ENCODE measurements at places on chromosomes 16 and 17.
A peak's percentile ranks its signal among the peaks of the same experiment; 100 is the strongest.

DNA sequence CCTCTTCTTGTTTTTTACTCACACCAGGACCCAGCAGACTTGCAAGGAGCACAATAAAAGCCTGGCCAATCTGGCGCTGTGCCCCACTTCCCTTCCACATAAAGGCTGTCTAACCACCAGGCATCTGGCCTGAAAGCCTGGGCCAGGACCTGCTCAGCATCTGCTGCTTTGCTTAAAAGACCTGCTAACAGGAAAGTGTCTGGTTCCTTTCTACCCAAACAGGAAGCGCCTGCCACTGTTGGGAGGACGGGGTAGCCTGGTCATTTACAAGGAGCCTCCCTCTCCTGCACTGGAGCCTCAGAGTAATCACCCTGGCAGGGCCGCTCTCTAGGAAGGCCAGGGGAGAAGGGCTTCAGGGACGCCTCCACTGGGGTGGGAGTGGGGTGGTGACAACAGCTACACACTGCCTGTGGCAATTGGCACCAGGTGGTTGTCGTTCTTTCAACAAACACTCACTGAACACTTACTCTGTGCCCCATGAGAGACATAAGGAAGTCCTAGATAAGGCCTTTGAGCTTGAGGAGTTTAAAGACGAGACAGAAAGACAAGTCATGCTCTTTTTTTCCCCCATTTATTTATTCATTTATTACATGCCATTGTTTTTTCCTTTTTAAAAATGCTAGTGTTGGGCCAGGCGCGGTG, 6.3 kb upstream of the MMP28 start:
- peak; percentile 11 for DNase-seq

DNA sequence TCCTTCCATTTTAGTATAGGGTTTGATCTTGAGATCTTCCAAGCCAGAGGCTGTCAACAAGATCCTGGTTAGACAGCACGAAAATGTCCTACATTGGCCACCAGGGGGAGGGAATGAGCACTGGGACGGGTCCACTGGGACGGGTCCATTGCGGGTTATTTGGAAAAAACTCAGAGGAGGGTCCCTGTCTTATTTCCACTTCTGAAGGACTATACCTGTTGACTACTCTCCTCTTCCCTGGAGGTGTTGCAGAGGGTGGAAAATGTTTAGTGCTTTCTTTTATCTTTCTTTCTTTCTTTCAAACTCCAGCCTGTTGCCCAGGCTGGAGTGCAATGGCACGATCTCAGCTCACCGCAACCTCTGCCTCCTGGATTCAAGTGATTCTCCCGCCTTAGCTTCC, 2.5 kb downstream of the TTLL6 start:
- no peak for DNase-seq

GRCh38 chr16:53925526-53925925, 221.6 kb downstream of the FTO start:
- DNase-seq = no peak

DNA sequence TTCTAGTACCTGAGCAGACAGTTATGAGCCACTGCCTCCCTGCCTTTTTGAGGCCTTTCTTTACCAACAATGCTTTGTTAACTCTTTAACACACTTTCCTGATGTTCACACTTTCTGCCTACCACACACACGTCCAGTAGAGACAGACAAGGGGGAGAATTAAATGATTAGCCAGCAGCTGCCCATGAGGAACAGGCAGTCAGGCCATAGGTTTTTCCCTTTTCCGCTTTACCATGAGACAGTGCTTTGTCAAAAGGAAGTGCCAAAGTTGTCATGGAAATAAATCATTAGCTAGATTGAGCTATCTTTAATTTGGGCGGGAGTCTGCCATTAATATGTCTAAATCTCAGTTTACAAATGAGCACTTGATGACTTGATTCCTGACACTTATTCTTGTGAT, 102.1 kb downstream of the PITPNC1 start:
- DNase-seq = no peak

- no peak for DNase-seq
Observed at GRCh38 chr17:31560616-31561235, 169.3 kb downstream of the RAB11FIP4 start.

- DNase-seq = no peak
Observed at GRCh38 chr16:89145406-89146161, 26.0 kb upstream of the CDH15 start.

DNA sequence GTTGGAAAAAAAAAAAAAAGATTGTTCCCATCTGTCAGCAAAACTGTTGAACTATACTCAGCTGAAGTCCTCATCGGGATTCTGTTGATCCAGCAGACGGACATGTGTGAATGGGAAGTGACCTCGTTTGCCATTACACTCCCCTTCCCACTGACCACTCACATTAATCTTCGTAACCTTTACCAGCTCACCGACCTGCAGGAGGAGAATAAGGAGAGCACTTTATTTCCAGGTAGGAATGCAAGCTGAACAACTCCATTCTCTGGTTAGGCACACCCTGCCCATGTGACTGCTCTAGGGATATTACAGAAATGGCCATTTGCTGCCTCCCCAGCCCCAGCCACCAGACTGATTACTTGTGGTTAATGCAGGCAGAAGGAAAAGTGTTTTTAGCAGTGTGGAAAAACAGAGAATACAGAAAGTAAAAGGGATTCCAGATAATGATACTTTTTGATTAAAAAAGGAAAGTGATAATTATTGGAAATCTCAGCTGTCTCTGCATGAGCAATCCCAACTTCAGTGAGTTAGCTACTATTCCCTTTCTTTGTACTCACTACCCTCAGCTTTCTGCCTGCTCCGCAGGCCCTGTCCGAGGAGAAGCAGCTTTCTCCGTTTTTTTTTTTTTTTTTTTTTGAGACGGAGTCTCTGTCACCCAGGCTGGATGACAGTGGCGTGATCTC, 23.6 kb upstream of the YWHAE start:
- DNase-seq = no peak

DNA sequence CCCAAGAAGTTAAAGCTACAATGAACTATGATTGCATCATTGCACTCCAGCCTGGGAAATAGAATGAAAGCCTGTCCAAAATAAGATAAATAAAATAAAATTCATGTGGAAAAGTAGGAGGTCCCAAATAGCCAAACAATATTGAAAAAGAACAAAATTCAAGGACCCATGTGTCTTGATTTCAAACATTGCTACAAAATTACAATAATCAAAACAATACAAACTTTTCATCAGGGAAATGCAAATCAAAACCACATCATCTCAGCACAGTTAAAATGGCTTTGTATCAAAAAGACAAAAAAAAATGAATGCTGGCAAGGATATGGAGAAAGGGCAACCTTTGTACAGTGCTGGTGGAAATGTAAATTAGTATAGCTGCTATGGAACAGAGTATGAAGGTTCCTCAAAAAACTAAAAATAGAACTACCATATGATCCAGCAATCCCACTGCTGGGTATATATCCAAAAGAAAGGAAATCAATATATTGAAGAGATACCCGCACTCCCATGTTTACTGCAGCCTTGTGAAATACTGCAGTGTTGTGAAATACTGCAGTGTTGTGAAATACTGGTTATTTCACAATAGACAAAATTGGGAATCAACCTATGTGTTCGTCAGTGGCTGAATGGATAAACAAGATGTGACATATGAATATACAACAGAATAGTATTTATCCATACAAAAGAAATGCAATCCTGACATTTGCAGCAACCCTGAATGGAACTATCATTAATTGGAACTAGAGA, 24.5 kb upstream of the ZNF287 start:
- no peak for DNase-seq

- no peak for DNase-seq
Observed at GRCh38 chr17:14594690-14595089, 293.8 kb downstream of the HS3ST3B1 start.

DNA sequence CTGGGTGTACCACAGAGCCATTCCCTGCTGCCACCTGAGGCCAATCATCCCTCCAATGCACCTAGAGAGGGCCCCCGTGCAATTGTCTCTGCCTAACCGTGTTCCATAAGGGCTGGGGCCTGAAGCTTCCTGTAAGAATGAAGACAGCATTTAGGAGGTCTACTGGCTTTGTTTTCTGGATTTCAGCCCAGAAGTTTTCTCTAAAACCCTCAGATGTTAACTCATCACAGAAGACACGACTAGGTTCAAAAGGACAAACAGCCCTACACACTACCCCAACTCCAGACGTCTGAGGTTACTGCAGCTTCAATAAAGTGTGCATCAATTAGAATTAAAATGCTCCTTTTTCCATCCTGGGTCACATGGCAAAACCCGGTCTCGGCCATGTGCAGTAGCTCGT, 10.8 kb upstream of the DRG2 start:
- DNase-seq = no peak

DNA sequence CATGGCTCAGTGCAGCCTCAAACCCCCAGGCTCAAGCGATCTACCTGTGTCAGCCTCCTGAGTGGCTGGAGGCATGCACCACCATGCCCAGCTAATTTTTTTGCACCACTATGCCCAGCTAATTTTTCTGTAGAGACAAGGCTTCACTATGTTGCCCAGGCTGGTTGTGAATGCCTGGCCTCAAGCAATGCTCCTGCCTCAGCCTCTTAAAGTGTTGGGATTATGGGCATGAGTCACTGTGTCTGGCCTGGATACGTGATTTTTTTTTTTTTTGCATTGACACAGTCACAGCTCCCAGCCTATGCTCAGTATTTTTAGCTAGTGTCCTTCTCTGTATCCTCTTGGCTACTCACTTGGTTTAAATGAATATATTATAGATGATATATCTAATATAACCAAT, 377.0 kb upstream of the TNRC6C start:
- DNase-seq = no peak

DNA sequence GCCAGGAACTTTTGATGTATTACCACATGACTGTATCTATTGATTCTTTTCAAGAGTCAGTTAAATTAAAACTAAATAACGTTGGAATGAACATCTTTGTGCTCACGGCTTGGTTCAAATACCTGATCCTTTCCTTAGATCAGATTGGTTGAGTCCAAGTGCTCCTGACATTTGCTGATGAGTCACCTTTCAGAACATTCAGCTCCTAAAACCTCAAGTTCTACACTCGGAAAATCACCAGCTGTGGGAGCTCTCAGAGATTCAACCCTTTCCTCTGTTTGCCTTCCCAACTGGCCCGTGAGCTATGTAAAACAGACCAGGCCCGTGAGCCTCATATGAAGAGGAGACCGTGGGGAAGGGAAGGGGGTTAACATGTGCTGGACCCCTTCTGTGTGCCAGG, 68.1 kb downstream of the RTN4RL1 start:
- DNase-seq = no peak

GRCh38 chr17:70968302-70968701, 799.0 kb downstream of the KCNJ2 start:
- no peak for DNase-seq

- no peak for DNase-seq
Observed at GRCh38 chr17:18141210-18141803, 32.8 kb downstream of the MYO15A start.

GRCh38 chr17:40565769-40566409, 617 bp upstream of the CCR7 start:
- DNase-seq = no peak

DNA sequence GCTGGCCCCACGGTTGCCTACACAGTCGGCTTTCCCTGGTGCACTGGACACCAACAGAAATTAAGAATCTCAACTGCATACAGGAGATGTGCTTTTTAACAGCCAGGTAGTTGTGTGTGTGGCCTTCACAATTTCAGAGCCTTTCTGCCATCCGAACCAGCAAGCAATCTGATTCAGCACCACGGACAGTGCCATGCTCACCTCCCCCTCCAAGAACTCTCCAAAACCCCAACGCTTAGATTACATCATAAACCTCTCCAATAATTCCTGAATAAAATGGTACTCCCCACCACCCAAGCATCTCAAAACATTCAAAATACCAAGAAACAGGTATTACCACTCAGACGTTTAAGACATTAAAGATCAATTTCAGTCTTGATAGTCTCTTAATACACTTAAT, 31.8 kb downstream of the USP7 start:
- DNase-seq = no peak

DNA sequence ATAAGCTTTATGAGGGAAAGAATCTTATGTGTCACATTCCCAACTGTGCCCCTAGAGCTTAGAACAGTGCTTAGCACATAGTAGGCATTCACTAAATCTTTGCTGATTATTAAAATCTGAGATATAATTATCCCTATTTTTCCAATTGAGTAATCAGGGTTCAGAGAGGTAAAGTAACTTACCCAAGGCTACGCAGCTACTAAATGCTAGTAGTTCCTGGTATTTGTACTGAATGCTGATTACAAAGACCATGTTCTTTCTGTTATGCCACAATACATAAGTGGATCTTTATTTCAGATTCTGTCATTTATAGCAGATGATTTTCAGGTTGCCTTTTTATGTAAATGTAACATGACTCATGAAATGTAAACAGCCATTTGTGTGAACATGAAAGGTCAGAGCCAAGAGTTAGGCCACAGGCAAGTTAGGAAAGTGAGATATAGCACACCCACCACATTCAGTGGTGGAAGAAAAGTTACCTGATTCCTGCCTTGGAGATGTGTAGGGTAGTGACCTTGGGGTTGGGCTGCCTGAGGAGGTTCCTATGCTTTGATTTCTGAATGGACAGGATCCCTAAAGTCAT, 77.2 kb downstream of the FTO start:
- DNase-seq = no peak

DNA sequence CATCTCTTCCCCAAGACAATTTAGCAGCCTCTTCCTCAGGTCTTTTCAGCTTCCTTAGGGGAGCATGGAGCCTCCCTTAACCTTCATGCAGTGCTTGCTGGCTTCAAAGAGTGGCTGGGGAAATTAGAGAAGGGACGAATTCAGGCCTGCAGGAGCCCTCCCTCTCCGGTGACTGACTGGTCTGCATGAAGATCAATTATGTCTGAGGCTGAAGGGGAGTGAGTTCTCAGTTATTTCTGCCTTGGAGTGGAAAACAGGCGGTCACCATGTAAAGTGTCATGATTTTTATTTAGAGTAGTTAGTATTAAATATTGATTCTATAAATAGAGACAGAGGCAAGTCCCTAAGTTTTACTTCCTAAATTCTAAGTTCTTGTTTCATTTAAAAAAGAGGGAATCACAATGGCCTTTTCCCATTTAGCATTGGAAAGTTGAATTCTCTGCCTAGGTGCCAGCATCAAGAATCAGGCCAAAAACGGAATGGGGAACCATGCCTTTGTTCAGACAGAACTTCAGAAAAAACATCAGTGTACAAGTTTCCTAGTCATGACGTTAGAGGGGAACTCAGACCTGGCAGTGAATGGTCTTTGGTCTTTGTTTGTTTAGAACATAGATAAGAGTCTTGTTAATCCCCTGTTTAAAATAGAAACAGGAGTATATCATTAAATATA, 4.4 kb downstream of the GABARAPL2 start:
- no peak for DNase-seq

DNA sequence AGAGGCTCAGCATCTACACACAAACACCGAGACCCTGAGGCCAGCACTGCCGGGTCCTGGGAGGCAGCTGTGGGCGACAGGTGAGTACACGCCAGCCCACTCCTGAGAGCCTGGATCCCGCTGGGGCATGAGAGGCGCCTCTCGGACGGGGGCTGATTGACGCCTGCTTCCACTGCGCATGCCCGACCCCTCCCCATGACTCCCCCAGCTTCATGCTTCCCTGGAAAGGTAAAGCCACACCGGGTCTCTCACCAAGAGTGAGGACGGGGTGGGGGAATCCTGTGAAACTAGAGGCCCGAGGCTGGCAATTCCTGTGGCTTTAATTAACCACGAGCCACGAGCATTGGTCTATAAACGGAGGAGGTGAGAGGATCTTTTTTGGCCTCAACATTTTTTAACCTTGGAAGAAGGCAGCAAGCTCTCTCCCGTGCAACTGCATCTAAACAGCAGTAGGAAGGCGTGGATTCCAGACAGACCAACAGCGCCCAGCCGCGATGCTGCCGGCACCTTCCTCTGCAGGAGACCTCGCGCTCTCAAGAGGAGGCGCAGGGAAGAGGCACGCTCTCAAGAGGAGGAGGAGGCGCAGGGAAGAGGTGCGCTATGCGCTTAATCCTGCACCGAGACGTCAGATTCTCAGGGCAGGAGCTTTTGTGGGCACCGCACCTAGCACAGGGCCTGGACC, 71.8 kb upstream of the METRNL start:
- DNase-seq = no peak
